ENCODE measurements at places on chromosomes 1 and 21. TPM values are rescaled to one million over a fixed set of nuclear protein-coding genes. Genes with fewer than 3 reads are reported as not detected.

GRCh38 chr1:228751360-228752098, 16.2 kb downstream of the RHOU start:
- H3K36me3 ChIP-seq, result no peaks in the 10 kb centered on the region
- H3K27me3 ChIP-seq, result no peaks in the 10 kb centered on the region
- no peak overlapping the region for H3K4me3 ChIP-seq
- no peak for DNase-seq

- H3K27ac ChIP-seq, result no peak overlapping the region
- H3K27me3 ChIP-seq, result no peaks in the 10 kb centered on the region
- no peaks in the 10 kb centered on the region for H3K36me3 ChIP-seq
- no peak overlapping the region for H3K4me3 ChIP-seq
These were observed 8.6 kb upstream of the ACTRT2 start for GRCh38 chr1:3012456-3013291.

GRCh38 chr1:184208622-184209021, 157.1 kb downstream of the TSEN15 start:
- no peak overlapping the region for H3K27ac ChIP-seq
- no peak for DNase-seq
- no peaks in the 10 kb centered on the region for H3K36me3 ChIP-seq

GRCh38 chr1:239302696-239303095, 83.7 kb upstream of the CHRM3 start:
- H3K27me3 ChIP-seq, result no peaks in the 10 kb centered on the region

Gene COL9A2
- 4.2 TPM for total RNA-seq

Gene ADCY10
- not detected for total RNA-seq

Measured in upper lobe of left lung (tissue), 6 donors.